Activated CD8-positive, alpha-beta memory T cell treated with anti-CD3 and anti-CD28 coated beads for 4 hours (primary cell): ENCODE measurements at places on chromosomes 12 and 14.

DNA sequence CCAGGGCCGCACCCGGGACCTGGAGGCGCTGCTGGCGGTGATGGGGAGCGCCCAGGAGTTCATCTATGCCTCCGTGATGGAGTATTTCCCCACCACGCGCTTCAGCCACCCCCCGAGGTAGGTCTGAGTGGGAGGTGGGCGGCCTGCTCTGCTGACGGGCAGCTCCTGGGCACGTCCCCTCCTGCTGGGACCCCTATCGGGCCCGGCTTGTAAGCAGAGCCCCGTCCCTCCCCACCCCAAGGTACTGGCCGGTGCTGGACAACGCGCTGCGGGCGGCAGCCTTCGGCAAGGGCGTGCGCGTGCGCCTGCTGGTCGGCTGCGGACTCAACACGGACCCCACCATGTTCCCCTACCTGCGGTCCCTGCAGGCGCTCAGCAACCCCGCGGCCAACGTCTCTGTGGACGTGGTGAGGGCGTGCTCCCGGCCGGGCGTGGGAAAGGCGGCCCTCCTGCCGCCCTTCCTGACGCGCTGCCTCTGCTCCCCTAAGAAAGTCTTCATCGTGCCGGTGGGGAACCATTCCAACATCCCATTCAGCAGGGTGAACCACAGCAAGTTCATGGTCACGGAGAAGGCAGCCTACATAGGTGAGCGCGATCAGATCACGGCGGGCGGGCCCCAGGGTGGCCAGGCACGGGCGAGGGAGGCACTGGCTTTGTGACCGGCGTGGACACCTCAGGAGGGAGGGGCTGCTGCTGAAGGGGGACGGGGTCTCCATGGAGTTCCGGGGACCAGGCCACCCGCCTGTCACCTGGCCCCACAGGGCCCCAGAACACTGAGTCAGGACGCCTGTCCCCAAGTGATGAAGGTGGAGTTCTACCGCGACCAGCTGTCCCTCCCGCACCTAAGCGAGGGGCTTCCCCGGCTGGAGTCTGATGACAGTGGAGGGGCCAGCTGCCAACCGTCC is 7.3 kb downstream of the PLD4 start:
- DNase-seq = no peak

GRCh38 chr14:63875311-63875710 is 22.5 kb downstream of the SYNE2 start:
- no peak for DNase-seq

DNA sequence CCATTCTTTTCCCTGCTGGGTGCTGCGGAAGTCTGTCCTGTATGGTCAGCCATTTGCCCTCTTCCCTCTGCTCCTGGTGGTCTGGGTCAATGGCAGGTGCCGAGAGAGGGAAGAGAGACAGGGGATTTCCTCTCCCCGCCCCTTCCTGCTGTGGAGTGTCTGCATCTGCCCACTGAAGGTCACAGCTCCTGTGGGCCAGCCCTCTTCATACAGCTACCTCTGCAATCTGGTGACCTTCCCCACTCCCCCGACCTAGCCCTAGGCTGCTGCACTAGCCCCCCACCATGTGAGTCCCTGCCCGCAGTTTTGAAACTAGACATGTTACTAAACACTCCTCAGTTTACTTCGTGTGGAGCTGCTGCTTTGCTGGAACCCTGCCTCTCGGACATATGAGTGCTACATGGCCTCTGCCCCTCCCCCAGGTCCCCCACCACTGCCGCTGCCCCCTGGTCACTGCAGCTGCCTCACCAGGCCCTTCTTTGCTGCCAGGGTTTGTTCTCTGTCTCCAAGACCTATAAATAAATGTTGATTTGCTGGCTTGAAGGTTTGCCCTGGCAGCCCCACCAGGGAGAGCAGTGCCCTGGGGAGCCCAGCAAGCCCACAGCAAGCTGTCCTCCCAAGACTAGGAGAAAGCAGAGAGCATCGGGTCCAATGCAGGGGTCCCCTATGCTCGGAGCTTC is 102.9 kb downstream of the DPF3 start:
- no peak for DNase-seq

DNA sequence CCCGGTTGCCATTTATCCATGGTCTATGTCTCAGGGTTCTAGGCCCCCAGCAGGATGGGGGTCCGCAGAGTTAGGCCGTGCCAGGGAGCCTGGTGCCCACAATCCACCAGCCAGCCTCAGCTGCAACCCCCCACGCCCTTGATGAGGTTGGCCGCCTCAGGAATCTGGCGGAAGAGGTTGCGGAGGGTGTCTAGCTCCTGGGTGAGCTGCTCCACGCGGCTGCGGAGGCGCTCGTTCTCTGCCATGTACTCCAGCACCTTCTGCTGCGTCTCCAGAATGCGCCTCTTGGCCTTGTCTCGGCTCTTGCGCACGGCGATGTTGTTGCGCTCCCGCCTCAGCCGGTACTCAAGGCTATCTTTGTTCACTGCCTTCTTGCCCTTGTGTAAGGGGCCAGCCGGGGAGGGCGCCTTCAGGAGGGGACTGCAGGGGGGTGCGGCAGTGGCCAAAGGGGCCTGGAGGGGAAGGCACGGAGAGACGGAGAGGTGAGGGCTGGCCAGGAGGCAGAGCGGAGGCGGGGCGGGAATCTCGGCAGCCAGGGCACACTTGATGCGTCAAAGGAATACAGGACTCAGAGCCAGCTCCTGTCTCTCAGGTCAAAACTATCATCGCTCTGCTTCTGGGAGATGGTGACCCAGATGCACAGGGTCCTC is 1.6 kb downstream of the CEBPE start:
- no peak for DNase-seq

DNA sequence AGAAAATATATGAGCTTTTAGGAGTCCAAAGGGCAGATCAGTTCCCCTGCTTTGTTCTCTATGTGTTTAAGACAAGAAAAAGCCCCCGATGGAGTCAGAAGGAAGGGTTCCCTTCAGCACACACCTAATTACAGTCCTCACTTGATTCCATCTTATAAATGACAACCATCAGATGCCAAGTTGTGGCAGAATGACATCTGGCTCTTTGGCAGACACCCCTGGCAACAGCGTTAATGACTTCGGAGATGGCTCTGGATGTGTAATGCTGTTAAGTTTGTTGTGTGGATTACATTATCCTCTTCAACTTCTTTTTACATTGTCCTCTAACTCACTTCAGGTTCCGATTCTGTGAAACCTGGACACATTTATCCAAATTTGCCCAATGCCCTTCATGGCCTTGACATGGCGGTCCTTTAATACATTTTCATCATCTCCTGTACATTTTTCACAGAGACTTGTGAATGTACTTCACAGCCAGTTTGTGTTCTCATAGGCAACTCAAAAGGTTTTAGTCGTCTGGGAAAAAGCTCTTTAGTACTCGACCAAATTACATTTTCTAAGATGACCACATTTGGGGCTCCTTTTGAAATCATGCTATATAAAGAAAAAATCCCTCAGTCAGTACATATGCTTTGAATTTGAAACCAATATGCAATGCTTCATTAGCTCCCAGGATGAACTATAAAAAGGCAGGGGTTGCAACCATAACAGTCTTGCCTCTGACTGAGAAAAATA is 667.8 kb downstream of the NOVA1 start:
- no peak for DNase-seq
